ENCODE measurements at places on chromosomes 6 and 20. TPM values are rescaled to one million over a fixed set of nuclear protein-coding genes. Genes with fewer than 3 reads are reported as not detected.

FRMD1 gene
- total RNA-seq = not detected

DDR1 gene
- total RNA-seq = 22.9 TPM

PHACTR1 gene
- 23.2 TPM for total RNA-seq

OR2H1 gene
- total RNA-seq = not detected

ANKRD66 gene
- not detected for total RNA-seq

SMLR1 gene
- not detected for total RNA-seq

HNF4A gene
- total RNA-seq = not detected
